ENCODE measurements at places on chromosomes 11 and 22. TPM values are rescaled to one million over a fixed set of nuclear protein-coding genes. Genes with fewer than 3 reads are reported as not detected.

OR8G5 gene
- polyA plus RNA-seq: not detected

APOA4 gene
- polyA plus RNA-seq: not detected

UCP3 gene
- polyA plus RNA-seq: 0.19 TPM

OVCH2 gene
- polyA plus RNA-seq: not detected

SLC6A5 gene
- not detected for polyA plus RNA-seq

MRPL49 gene
- polyA plus RNA-seq: 95.5 TPM

CNIH2 gene
- polyA plus RNA-seq: not detected

KCNQ1OT1 gene
- polyA plus RNA-seq: 0.09 TPM

SHISA8 gene
- polyA plus RNA-seq: 1.7 TPM

C11orf87 gene
- polyA plus RNA-seq: not detected

CHRM1 gene
- not detected for polyA plus RNA-seq

LINC01488 gene
- not detected for polyA plus RNA-seq

FAT3 gene
- polyA plus RNA-seq: not detected

MS4A3 gene
- not detected for polyA plus RNA-seq

RAG1 gene
- polyA plus RNA-seq: 0.06 TPM

TEX54 gene
- not detected for polyA plus RNA-seq

SLC22A12 gene
- not detected for polyA plus RNA-seq

NAALAD2 gene
- polyA plus RNA-seq: not detected

SAAL1 gene
- polyA plus RNA-seq: 13.6 TPM

B3GAT1 gene
- not detected for polyA plus RNA-seq

IFITM1 gene
- polyA plus RNA-seq: 233 TPM

TP53AIP1 gene
- not detected for polyA plus RNA-seq

SLC22A6 gene
- not detected for polyA plus RNA-seq

ACTN3 gene
- not detected for polyA plus RNA-seq

C11orf86 gene
- not detected for polyA plus RNA-seq

ART1 gene
- not detected for polyA plus RNA-seq

OR51E2 gene
- not detected for polyA plus RNA-seq

PPFIBP2 gene
- polyA plus RNA-seq: 29.1 TPM

SPI1 gene
- 67.7 TPM for polyA plus RNA-seq

SRRD gene
- polyA plus RNA-seq: 23.1 TPM

Measured in IgD-negative memory B cell (primary cell).